ENCODE measurements at places on chromosomes 12 and 14. TPM values are rescaled to one million over a fixed set of nuclear protein-coding genes. Genes with fewer than 3 reads are reported as not detected.
A peak's percentile ranks its signal among the peaks of the same experiment; 100 is the strongest.

The RNASE7 gene
- total RNA-seq = not detected

The CMA1 gene
- total RNA-seq = not detected

The KRT2 gene
- not detected for total RNA-seq

The CBLN3 gene
- total RNA-seq = 5.5 TPM

The SIX6 gene
- not detected for total RNA-seq

The FAM222A gene
- total RNA-seq = 2.4 TPM

The CLECL1 gene
- total RNA-seq = 9.1 TPM

The FKBP4 gene
- total RNA-seq = 247 TPM

The CEBPE gene
- total RNA-seq = not detected

DNA sequence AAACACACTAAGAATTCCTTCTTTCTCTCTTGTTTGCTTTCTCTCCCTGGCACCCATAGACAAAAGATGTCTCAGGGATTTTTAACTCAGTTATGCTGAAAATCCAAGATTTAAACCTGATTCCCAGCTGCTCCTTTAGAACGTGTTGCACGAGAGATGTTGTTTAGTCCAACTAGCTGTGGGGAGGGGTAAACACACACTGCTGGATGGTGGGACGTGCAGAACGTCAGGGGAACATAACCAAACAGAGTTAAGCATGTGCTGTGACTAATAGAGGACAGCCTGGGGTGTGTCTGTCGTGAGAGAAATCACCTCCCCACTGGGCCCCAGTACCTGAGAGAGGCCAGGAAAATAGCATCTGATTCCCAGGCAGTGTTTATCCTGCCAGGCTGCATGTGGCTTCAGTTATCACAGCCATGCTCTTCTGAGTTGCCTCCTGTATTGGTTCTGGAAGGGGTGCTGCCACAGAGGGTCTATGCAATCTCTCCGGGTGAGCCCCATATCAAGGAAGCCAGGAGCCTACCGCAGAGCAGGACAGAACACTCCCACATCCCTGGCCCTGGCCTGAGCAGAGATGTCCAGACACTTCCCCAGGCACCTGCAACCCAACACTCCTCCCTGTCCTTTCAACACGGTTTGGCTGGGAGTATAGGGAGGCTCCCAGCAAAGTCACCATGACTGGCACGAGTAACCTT is 112.7 kb upstream of the EGLN3 start:
- no peak for DNase-seq

- DNase-seq = no peak
Measured at GRCh38 chr12:124098101-124098757, 125.2 kb downstream of the ZNF664 start.

DNA sequence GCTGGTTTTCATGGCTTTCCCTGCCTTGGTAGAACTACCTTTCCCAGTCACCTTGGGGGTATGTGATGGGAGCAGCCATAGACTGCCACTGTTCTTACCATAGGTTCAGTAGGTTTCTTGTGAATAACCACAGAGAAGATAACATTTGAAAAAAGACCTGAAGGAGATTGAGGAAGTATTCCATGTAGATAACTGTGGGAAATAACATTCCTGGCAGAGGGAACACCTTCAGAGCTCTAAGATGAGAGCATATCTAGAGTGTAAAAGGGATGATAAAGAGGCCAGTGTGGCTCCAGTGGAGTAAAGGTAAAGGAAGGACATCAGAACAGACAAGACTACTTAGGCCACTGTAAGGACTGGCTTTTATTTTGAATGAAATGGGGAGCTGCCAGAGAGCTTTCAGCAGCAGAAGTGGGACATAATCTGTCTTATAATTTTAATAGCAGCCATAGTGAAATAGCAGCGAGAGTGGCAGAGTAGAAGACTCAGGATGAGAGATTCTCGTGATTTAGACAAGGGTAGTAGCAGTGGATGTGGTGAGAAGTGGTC is 82.6 kb upstream of the KCNH3 start:
- no peak for DNase-seq

DNA sequence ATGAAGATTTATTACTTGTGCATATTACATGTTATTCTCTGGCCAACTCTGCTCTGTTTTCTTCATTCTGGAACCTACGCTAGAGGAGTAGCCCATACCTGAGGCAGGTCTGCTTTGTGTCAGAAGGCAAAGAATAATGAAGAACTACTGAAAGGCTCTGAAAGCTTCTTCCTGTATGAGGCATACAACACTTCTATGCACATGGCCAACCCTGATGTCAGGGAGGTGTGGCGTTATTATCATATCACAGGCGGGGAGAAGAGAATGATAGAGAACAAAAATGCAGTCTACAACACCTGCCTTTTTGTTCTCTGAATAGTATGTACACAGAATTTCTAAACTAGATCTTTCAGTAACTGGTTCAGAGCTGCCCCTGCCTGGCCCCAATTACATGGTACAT is 32.5 kb upstream of the CRY1 start:
- DNase-seq = no peak

- peak; percentile 43 for DNase-seq
Measured at GRCh38 chr14:103808403-103809001, 38.9 kb downstream of the PPP1R13B start.

DNA sequence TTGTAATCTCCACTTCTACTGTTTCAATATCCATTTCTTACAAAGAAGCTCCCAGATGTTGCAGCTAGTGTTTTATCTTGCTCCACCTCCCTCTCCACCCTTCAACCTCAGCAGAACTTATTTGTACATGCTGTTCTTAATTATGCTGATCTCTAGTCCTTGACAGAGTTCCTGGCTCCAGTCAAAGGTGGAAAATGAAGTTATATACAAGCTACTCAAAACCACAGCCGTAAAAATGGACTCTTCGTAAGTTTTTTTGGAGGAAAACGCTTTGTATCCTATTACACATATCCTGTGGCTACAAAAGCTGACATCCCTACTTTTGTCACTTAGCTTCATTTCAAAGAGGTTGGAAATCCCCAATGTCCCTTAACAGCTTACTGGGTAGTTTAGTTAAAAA is 1.3 kb downstream of the CLEC1A start:
- DNase-seq = no peak

- DNase-seq = peak; percentile 38
Measured at GRCh38 chr12:93441081-93441616, 598 bp downstream of the UBE2N start.

DNA sequence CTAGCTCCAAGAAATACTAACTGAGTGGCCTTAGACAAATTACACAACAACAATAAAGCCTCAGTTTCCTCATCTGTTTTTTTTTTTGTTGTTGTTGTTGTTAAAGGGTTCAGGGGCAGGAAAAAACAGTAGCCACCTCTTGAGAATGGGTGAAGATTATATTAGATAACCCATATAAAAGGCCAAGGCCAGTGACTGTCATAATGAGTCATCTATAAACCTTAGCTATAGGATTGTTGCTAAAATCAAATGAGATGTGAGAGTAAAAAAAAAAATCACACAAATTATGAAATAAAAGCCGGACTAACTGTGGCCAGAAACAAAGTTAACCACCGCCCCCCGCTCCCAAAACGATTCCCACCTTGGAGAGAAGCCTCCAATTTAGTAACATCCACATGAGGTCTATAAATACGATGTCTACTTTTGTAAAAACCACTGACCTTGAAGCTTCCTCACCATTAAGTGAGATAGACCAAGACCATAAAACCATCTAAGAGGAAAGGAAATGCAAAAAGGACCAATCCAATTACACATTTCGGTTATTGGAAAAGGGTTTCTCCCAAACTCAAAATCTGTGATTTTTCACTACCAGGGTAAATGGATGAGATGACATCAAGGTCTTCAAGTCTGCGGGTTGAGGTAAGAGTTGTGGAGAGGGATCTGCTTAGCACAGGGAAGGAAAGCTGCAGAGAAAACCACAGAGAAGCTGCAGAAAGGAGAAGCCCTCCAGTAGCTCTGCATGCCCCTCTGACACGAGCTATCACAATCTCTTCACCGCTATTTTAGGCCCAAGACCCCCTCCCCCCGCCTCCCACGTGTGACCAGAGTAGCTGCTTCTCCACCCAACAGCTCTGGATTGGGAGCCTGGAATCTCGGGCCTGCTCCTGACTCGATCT is 1.0 kb downstream of the NAA25 start:
- DNase-seq = no peak

DNA sequence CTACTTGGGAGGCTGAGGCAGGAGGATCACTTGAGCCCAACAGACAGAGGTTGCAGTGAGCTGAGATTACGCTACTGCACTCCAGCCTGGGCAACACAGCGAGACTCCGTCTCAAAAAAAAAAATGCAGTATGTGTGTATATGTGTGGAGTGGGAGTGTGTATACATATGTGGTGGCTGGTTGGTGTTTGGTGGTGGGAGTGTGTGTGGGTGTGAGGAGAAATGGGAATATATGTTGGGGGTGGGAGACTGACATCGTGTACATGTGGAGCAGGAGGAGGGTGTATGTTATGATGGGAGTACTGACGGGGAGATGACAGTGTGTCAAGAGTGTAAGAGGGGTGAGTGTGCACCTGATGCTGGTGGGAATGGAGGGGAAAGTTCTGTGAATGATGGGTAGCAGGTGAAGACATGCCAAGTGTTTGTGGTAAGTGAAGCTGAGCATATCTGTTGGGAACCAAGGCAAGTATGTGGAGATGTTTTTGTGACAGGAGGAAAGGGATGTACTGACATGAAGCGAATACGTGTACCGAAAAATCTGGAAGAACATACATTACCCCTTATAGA is 4.2 kb downstream of the PNMA1 start:
- no peak for DNase-seq

DNA sequence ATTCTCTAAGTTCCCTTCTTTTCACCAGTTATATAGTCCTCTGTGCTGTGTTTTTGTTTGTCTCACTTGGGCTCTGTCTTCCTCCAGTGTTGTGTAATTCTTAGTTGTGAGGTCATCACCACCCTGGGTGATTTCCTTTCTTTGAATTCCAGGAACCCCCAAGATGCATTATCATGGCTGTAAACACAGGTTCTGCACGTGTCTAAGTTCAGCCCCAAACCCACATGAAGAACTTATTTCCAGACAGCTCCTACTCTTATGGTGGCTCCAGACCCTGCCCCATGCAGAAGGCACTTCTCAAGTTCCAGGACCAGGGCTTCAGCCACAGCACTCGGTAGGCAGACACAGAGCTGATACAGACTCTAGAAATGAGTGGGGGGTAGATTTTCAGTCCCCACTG is 560.5 kb downstream of the BCL11B start:
- DNase-seq = peak; percentile 32

DNA sequence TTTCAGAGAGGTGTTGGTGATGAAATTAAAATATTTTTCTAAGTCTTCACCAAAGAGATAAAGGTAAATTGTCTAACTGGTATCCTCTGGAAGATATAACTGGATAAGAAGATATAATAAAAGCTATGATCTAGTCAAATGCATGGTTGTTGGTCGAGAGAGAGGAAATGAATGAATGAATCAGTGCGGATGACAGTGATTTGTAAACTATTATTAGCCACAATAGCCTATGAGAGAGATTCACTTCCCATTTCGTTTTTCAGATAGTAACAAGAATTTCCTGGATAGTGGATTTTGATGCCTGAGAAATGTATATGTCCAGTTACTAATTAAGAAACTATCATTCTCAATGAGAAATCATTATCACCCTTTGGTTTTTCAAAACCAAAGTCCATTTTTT is 63.1 kb downstream of the HEATR5A start:
- no peak for DNase-seq

DNA sequence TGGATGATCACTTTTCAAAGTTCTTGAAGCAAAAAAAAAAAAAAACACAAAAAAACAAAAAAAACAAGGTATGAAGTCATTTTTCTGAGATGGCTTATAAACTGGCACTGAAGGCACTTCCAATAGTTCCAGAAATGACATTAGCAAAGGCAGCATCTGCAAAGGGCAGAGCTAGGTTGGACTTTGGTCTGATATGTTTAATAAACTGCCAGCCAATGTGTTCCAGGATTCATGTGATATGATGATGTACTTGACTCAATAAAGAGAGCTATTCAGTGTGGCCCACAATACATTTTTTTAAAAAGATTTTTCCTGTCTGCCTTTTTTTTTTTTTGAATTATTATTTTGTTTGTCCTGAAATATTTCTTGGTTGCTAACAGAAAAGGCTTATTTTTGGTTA is 79.6 kb downstream of the VRK1 start:
- no peak for DNase-seq

DNA sequence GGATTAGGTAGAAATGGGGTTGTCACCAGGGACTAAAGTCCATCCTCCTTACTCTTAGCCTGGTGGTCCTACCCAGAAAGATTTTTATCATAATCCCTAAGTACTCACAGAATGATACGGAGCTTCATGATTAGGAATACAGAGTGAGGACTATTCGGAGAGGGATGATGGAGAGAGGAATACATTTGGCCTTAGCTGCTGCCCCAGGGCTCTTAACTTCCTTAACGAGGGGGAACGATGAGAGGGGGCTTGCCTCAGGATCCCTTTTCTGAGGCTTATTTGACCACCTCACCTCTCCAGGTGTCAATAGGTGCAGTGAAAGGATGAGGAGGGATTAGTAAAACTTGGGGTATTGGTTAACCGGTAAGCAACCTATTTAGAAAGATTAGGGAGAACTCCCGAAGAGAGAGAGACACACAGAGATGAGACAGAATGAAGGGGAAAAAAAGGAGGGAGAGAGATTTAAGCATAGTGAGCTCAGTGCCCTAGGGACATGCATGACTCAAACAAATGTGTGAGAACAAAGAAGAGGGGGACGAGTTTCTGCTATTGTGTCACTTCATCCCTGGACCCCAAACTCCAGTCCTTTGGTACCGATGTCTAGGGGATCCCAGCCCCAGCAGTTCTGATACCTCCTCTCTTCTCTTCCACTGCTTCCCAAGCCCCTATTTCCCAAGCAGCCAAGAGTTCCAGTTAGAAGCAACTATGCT is 1.1 kb downstream of the NFE2 start:
- no peak for DNase-seq

- DNase-seq = no peak
Measured at GRCh38 chr12:118052324-118053070, 8.5 kb downstream of the WSB2 start.

DNA sequence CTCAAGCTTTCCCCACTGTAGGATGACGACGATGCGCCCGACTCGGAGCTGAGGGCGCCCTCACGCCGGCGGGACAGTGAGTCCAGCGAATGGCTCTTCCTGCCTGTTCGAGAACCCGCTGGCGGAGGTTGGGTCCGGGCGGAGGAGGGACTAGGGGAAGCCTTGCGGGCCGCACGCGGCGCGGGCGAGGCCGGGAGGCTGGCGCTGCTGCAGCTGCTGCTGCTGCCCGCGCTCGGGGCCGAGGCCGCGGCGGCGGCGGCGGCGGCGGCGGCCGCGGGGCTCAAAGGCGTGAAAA is 1.9 kb downstream of the CCDC177 start:
- DNase-seq = no peak

- DNase-seq = no peak
Measured at GRCh38 chr12:24921251-24922038, 27.5 kb downstream of the BCAT1 start.

GRCh38 chr12:56476972-56477432 is 8.6 kb downstream of the SPRYD4 start:
- no peak for DNase-seq

GRCh38 chr12:79920421-79921238 is 14.3 kb downstream of the PPP1R12A start:
- DNase-seq = no peak

DNA sequence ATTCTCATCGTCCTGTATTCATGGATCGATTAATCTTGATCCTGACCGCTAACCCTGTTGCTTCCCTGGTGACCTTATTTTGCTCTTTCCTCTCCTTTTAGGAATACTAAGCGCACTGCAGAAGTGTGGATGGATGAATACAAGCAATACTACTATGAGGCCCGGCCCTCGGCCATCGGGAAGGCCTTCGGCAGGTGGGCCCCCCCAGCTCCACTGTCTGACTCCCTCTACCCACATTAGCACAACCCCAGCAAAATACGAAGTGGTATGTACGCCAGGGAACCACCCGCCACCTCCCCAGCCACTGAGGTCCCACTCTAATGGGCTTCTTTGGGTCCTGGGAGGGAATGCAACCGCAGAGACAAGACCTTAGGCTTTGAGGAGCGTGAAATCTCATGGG is 58.7 kb downstream of the ERH start:
- DNase-seq = no peak

- DNase-seq = no peak
Measured at GRCh38 chr12:113766131-113766878, 199.8 kb downstream of the RBM19 start.
